ENCODE measurements at places on chromosomes 5 and 9.

- DNase-seq: no peak
Measured at GRCh38 chr9:86983620-86984259, 36.4 kb upstream of the GAS1 start.

DNA sequence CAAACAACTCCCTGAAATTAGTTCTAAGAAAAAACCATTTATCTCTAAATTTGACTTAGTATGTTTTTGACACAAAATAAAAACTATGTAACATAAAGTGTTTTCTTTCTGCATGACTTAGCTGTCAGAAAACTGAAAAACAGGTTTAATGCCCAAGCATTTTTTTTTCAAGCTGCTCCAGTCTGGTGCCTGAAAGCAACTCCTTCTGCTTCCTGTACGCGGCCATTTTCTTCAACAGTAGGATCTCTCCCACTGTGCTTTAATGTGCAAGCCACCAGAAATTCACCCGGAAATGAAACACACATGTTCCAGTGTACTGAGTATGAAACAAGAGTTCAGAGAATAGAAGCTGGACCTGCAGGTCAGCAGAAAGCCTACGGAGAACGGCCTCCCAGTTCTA is 161.2 kb downstream of the MED27 start:
- DNase-seq: no peak

GRCh38 chr5:856531-857425 is 6.0 kb upstream of the ZDHHC11 start:
- no peak for DNase-seq

DNA sequence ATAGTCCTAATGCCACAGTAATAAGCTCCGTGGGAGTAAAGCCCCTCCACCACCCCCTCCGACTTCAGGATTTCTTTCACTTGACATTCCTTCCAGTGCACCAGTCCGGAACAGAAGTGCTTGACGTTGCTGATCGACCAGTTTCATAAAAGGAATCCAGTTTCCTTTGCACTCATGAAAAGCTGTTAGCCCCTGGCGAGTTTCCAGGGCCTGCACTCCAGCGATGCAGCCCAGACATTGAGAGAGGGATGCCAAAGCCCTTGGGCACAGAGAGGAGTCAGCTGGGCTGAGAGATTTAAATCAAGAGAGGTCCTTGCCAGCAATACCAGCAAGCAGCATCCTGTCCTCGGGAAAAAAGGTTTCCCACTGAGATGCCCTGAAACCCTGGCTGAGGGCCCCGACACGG is 170.1 kb downstream of the GABBR2 start:
- DNase-seq: no peak

DNA sequence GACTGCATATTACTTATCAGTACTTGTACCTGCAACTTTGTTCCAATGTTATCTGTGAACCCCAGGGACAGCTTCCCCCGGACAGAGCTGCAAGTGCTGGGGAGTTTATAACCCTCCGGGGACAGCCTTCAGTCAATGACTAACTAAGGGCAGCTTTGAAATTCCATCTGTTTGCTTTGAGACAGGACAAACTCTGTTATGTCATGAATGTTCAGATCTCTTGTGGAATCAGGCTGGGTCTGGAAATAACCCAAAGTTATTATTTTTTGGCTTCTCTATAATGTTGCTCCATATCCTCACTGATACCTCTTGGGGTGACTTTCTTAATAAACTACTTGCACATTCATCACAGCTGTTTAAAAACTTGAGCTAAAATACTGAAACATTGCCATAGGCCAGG is 617.5 kb upstream of the TLE4 start:
- DNase-seq: no peak

GRCh38 chr5:177099422-177100093 is 12.8 kb downstream of the FGFR4 start:
- no peak for DNase-seq

GRCh38 chr5:82068723-82069122 is 96.9 kb downstream of the ATG10 start:
- DNase-seq: no peak

GRCh38 chr5:11385901-11386293 is 518.3 kb downstream of the CTNND2 start:
- DNase-seq: no peak

DNA sequence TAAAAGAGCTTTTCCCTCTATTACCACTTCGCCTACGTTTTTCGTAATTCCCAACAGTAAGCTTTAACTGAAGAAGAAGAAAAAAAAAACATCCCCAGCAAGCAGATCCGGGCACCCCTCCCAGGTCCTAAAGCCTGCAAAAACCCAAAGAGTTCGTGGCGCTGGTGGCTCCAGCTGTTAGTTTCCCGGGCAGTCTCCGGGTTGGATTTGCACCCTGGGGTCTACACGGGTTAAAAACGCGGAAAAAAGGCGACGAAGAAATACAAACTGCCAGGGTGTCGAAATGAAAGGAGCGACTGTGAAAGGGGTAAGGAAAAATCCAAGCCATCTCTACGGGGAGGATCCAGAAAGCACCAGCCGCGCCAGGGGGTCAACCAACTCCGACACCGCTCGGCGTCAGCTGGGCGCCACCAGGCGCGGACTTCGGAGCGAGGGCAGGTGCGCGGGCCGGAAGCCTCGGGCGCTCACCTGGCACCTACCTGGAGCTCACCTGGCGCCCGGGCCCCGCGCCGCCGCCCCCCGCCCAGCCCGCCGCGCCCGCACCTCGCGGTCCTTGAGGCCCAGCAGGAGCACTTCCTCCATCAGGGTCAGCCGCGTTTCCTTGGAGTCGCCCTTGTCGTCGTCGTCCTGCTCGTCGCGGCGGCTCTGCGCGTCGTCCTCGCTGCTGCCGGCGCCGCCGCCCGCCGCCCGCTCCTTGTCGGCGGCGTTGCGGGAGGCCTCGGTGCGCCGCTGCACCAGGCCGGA is 680 bp downstream of the GOLPH3 start:
- DNase-seq: no peak

- no peak for DNase-seq
Measured at GRCh38 chr9:110351009-110351467, 13.4 kb upstream of the TXNDC8 start.

GRCh38 chr5:177557041-177557647 is 2.8 kb upstream of the FAM193B start:
- no peak for DNase-seq

Measured in stimulated activated CD4-positive, alpha-beta T cell treated with anti-CD3 and anti-CD28 coated beads, Interleukin-1b, Interleukin-23, amount 100 ng/mL, for 24 hours (primary cell).